Stimulated activated CD8-positive, alpha-beta memory T cell treated with anti-CD3 and anti-CD28 coated beads, Interleukin-7, amount 100 ng/mL, for 1 hour (primary cell): ENCODE measurements at places on chromosomes 3 and 15.

DNA sequence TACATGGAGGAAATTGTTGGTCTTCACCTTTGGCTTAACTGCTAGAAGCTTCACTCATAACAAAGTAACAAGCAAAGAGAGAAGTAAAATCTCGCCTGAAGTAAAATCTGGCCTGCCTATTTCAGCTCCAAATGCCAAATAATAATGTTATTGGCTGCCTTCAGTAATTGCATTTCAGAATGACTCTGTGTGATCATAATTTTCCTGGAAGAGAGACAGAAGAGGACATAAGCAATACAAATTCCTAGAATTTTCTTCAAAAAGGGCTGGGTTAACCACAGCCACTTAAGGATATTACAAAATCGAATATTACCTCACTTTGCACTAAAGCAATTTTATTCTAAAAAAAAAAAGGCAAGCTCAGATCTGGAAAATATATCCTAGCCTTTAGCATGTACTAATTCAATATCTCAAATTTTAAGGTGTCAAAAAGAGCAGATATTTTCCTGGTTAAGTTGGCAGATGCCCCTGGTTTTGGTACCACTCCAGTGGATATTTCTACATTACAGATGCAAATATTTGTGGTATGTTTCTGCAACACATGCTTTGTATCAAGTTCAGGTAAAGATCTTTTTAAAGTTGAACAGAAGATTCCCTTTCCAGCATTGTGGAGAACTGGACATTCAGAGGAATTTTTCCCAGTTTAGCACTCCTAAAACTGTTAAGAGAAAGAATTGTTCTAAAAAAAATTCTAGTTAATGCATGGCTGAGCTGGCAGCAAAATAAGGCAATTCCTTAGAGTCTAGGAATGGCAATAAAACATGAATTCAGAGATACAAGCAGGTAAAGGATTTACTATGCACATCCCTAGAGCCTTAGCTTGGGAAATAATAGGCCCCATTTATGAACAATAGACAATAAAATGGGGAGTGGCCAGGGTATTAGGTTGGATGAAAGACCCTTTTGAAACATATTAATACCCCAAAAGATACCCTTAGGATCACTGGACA is 116.7 kb downstream of the STAC start:
- DNase-seq, result no peak

GRCh38 chr15:91559066-91559465 is 294.4 kb upstream of the SLCO3A1 start:
- no peak for DNase-seq

DNA sequence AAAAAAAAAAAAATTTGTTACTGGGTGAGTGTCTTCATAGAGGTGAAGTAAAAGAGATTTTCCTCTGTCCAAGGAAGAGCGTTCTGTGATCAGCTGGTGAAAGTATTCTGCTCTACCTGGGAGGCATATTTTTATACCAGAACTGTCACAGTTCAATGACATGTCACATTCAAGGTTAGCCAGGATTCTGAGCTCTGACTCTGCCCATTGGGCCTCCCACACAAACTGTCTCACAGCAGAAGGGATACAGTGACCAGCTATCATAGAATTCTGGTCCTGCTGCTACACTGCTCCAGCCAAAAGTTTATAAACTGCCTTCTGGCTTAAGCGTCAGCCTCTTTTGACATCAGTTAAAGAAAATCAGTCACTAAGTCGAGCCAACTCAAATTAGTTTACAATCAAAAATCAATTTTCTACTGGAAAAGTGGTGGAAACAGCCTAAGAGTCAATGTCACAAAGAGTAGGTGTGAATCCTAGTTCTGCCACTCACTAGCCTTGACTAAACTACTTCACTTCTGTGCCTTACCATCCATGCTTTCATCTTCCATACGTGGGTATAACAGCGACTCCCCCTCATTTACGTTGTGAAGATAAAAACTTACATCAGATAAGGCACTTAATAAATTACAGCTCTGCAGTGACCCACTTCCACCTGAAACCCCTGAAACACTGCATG is 52.7 kb upstream of the DCUN1D1 start:
- no peak for DNase-seq

GRCh38 chr3:28150465-28151206 is 90.8 kb upstream of the CMC1 start:
- no peak for DNase-seq

GRCh38 chr3:172024679-172025078 is 14.7 kb upstream of the FNDC3B start:
- DNase-seq, result no peak

GRCh38 chr15:70128414-70129140 is 30.9 kb upstream of the TLE3 start:
- no peak for DNase-seq

DNA sequence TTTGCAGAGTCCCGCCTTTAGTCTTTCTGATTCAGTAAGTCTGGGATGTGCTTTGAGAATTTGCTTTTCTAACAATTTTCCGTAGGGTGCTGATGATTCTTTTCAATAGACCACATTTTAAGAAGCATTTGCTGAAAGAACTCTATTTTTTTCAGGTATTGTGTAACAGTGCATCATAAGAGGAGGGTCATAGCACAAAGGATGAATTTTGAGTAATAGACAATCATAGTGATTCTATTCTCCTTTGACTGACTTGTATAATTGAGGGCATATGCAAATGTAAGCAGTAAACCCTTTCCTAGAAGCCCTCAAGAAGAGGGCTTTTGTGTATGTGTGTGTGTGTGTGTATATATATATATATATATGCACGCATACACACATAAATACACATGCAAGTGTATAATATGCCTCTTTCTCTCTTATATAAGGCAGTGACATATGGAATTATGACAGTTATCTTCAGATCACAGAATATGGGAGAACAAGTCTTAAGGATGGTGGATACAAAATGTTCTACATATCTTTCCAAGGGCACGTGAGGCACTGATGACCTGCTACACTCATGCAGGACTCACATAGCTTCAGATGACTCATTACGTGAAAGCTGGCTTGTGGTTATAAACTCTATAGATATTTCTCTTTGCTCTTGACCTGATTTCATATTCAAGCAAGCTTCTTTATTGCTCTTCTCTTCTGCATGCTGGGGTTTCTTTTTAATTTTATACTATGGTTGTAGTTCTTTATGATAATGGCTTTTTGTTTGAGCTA is 6.5 kb upstream of the PLSCR1 start:
- no peak for DNase-seq

GRCh38 chr3:188906236-188906635 is 265.5 kb upstream of the TPRG1 start:
- no peak for DNase-seq

GRCh38 chr15:51075826-51076523 is 18.7 kb downstream of the TNFAIP8L3 start:
- no peak for DNase-seq

DNA sequence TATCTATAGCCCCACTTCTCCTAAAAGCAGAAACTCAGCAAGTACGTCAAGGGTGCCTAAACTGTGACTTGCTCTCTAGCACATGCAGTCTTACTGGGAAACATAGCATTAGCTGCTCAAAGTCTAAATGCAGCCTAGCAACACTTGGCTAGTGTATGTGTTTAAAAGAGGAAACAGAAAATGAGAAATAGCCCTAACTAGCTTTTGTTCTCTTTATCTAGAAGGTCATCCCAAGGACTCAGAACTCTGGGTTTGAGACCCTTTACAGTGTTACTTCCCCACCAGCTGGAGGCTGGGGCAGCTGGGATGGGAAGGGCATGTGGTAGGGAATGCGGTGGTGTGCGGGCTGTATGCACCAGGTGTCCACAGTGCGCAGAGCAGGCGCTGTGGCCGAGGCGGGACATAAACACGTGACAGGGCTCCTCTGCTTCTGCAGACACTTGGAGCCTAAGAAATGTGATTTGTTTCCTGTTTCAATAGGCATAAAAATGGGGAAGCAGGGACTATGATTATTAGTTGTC is 13.3 kb downstream of the ETV5 start:
- no peak for DNase-seq

- DNase-seq, result no peak
These were observed 43.9 kb downstream of the DGKG start for GRCh38 chr3:186318135-186318534.

GRCh38 chr3:192889679-192890078 is 28.0 kb downstream of the MB21D2 start:
- no peak for DNase-seq

- no peak for DNase-seq
These were observed 1.4 kb downstream of the FBLN2 start for GRCh38 chr3:13550423-13550690.

DNA sequence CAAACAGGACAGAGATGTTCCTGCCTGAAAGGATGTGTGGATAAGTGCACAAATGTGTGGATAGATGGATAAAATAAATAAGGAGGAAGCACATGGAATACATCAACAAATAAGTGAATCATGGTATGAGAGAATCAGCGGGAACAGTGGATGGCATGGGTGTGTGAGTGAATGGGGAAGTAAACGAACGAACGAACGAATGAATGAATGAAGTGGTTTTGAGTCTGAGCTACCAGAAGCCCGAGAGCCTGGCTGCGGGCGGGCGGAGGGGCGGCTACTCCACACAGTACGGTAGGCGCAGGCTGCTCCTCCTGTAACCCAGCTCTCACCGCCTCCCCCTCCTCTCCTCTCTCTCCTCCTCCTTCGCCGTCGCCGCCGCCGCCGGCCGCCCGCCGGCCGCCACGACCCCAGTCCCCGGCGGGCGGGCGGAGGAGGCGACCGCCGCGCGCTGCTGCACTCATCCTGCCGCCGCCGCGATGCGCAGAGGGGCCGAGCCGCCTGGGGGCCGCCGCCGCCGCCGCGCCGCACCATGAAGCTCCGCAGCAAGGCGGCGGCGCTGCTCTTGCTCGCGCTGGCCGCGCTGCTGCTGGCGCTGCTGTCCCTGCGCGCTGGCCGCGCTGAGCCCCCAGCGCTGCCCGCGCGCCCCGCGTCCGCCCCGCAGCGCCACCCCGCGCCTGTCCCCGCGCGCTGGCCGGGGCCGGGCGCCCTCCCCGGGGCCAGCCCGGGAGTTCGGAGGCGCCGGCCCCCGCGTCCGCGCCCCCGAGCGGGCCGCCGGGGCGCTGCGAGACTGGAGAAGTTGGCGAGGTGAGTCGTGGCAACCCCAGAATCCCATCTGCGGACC is at the start of gene GXYLT2:
Gene GXYLT2 (plus strand): TSS at position 342 of the 841 bp plus-strand sequence. CDS start 188 bp downstream, at position 530.
- DNase-seq, result no peak

DNA sequence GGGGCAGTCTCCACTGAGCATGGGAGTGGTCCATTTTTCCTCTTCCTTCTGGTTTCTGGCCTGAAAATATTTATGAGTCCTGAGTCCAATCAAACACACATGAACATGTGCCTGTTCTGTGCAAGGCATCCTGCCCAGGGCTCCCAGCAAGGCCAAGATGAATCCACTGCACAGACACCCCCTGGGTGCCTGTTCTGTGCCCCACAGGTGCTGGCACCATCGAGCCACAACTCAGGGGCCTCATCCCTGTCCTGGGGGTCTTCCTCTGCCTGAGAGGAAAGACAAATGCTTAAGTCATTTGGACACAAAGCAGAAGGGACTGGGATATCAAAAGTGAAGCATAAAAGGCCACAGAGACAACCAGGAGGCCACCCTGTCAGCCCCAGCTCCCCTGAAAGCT is 87.4 kb upstream of the IQSEC1 start:
- DNase-seq, result no peak

DNA sequence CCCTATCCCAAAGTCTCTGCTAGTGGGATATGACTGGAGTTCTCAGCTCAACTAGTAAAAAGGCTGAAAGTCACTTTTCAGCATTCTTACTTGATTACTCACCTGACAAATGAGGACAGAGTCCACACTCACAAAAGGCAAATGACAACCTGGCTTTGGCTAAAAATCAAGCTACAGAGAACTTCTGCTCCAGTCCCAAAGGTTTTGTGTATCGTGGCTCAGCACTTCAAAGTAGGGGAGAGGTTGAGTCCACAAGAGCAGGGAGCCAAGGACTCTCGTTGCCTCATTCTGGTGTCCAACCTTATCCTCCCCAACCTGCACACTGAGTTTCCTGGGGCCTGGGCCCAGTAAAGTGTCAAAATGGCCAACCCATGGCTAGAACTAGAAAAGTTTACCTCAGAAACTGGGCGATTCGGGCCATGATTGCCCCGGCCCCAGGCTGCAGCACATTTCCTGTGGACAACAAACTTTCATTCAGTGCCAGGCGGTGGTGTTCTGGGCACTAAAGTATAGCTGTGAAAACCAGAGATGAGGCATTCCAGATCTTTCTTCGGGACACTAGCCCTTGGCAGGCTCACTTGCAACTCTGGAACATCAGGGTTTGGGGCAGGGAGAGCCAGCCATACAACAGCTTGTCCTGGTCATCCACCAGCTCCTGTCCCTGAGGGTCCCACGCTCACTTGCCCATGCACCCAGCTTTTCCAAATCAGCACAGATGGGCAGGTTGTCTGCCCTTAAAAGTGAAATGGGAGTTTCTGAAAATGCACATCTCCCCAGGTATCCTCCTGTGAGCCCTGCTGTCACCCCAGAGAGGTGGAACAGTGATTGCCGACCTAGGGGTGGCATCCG is 3.1 kb downstream of the ACAA1 start:
- no peak for DNase-seq

- no peak for DNase-seq
These were observed 18.3 kb downstream of the P2RY1 start for GRCh38 chr3:152853196-152853595.

GRCh38 chr3:54882129-54882833 is 45.6 kb downstream of the LRTM1 start:
- DNase-seq, result no peak

DNA sequence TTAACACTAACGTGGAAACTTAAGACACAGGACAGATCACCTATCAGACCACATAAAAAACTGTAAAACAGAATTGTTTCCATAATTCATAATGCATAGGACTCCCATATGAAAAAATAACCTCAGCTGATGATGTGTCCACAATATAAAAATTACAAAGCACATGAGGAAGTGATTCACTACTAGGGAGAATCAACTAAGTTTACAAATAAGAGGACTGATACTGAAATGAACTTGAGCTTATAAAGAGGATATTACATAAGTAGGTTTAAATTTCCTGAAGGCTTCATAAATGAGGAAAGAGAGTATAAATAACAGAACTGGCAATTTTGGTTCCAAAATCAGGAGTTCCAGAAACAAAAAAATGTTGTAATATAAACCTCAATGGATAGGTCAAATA is 111.9 kb downstream of the SAMMSON start:
- no peak for DNase-seq

GRCh38 chr15:80844011-80844732 is 65.0 kb downstream of the CEMIP start:
- no peak for DNase-seq

GRCh38 chr3:13879102-13879945 is 547 bp downstream of the WNT7A start:
- DNase-seq, result no peak

GRCh38 chr3:191455257-191455952 is 5.6 kb upstream of the PYDC2 start:
- DNase-seq, result no peak

DNA sequence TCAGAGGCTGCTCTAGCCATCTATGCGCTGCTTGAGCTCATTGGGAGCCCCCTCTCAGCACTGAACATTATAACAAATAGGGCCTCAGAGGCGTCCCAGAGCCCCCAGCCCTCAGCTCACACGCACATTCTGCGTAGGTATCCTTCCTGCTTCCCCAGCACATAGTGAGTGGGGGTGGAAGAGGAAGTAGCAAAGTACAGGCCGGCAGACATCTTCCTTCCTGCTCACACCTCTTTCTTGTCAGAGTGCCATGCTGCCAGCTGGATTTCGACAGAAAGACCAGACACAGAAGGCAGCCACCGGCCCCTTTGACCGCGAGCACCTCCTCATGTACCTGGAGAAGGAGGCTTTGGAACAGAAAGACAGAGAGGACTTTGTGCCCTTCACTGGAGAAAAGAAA is 16.6 kb downstream of the TMOD2 start:
- DNase-seq, result no peak
